ENCODE measurements at places on chromosomes 3 and 15. TPM values are rescaled to one million over a fixed set of nuclear protein-coding genes. Genes with fewer than 3 reads are reported as not detected.

Gene TRPM1
- total RNA-seq: not detected

Gene RPL22L1
- 207 TPM for total RNA-seq

Gene PEX5L
- total RNA-seq: not detected

Gene CACNA1D
- 1.0 TPM for total RNA-seq

Gene SHF
- total RNA-seq: 0.66 TPM

Gene CSPG5
- 1.3 TPM for total RNA-seq

Gene RTP3
- total RNA-seq: not detected

Gene MASP1
- total RNA-seq: 0.02 TPM

Gene PTPRG
- 2.6 TPM for total RNA-seq

Gene COLQ
- total RNA-seq: 0.24 TPM

Gene LRRN1
- not detected for total RNA-seq

Gene NR2E3
- total RNA-seq: 0.09 TPM

Gene MESD
- total RNA-seq: 35.9 TPM

Gene SERINC4
- 0.15 TPM for total RNA-seq

Gene VEPH1
- 0.25 TPM for total RNA-seq

Gene IL5RA
- not detected for total RNA-seq

Gene MFSD1
- total RNA-seq: 41.8 TPM

Gene ZIC4
- total RNA-seq: not detected

Gene SH2D7
- not detected for total RNA-seq

Gene TMEM108
- not detected for total RNA-seq

Gene SLC9A9
- 0.27 TPM for total RNA-seq

Gene NDN
- 0.07 TPM for total RNA-seq

Gene C3orf52
- total RNA-seq: 11.3 TPM

Gene ST8SIA2
- 0.37 TPM for total RNA-seq

Gene ATP10A
- total RNA-seq: 10.8 TPM

Gene GOLGA6L7
- not detected for total RNA-seq

Gene GUCA1C
- total RNA-seq: not detected

Gene SNUPN
- total RNA-seq: 29.0 TPM
